ENCODE measurements at places on chromosomes 1 and 21.

- peak; percentile 46 for DNase-seq
These were observed 9.0 kb upstream of the CDC20 start for GRCh38 chr1:43349594-43350306.

DNA sequence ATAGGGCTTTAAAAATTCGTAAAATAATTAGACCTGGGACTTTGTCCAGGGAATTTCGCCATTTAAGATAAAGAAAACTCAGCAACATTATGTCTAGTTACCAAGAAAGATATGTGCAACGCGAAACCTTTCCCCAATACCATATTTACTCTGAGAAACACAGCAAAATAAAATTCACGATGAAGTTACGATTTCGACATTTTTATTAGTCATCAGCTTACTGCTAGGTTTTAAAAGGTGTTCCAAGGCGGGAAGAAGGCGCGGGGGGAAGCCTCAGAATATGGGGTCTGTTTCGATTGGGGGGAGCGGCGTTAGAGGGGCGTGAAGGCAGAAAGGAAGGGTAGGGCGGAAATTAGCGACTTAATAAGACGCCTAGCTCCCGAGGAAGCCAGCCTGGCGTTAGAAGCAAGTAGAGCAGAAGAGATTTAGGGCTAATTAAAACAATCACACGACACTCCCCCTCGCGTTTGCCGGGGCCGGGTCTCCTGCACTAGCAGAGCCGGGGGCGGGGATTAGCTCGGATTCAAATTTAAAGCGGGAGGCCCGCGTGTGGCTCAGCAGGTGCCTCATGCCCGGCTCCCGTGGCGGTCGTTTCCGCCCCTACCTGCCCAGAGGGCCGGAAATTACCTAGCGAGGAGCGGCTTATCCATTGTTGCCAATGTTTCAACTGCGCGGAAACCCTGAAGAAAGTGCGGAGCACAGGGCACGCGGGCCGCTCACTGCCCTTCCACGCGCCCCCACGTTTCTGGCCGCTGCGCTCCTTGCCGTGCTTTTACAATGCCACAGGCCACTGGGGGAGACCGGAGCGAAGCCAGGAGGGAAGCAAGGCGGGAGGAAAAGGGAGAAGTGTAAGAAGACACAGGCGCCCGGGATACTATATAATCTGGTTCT, 795 bp upstream of the POU2F1 start:
- DNase-seq = peak; percentile 11

DNA sequence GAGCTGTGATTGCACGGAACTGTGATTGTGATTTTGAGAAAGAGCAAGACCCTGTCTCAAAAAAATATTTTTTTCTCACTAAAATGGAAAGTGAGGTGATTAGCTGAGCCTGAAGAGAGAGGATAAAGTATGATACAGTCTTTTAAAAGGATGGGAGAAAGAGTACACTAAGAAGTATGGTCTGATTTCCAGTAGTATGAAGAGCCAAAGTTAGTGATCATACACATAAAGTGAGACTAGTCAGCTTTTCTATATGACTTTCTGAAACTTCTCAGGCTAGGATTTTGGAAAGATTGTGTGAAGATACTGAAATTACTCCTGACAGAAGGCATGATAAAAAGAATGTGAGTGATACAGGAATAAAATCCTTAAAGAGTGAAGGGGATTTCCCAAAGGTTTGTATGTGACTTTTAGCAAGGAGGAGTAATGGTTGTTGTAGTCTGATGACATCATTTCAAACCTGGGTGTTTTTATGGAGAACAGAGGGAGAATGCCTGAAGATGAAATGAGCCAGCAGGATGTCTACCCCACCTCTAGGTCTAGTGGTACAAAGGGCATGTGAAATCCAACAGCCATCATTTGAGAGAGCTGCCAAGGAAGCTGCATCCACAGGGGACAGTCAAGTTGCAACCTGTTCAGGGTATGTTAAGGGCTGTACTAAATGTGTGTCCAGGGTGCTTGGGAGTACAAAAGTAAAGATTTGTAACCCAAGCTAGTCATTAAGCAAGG, 157.7 kb downstream of the PIK3R3 start:
- DNase-seq = no peak

GRCh38 chr1:3522112-3522511, 67.6 kb downstream of the ARHGEF16 start:
- no peak for DNase-seq

- DNase-seq = no peak
These were observed 1049.5 kb upstream of the ADGRL2 start for GRCh38 chr1:80751204-80751603.

- DNase-seq = no peak
These were observed 100.7 kb upstream of the KCTD3 start for GRCh38 chr1:215466361-215466760.

DNA sequence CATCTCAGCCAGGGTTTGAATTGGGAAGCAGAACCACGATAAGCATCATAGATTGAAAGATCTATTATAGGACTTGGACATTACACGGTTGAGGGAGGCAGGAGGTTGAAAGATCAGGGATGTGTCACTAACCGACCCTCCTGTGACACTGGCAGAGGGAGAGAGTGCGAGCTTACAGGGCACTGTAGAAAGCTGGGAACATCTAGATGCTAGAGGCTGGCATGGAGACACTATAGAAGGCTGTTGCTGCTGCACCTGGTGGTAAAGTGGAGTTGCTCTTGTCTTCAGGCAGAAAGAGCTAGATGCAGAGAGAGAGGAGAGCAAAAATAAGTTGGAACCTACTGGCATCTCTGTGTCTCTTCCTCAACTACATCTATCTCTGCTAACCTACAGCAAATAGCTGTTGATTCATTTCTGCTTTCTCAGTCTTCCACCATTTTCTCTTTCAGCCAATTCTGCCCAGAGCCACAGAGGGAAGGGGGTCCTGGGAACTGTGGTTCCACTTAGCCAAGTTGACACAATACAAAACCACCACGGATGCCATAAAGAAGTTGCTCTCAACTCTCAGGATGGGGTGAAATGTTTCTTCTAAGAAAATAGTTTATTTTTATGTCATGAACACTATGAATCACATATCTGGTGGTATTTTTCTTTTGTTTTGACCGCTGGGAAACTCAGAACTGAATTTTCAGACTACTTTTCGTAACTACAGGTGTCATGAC, 155.9 kb downstream of the ZNF281 start:
- DNase-seq = no peak

DNA sequence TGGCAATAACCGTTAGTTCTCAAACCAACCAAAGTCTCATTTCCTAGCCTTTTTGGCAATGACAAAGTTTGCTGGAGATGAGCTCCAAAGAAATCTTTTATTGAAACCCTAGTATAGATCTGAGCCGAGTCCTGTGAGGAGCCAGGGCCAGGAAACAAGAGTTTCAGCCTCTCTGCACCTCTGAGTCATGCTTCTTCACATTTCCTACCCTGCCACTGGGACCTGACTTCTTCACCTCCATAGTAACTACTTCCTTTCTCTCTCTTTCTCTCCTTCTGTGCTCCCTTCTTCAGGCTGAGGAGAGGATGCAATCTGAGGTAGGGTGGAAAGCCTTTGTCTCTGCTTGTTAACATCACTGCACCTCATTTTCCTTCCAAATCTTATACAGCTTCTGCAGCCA, 38.7 kb upstream of the IPO9 start:
- no peak for DNase-seq

DNA sequence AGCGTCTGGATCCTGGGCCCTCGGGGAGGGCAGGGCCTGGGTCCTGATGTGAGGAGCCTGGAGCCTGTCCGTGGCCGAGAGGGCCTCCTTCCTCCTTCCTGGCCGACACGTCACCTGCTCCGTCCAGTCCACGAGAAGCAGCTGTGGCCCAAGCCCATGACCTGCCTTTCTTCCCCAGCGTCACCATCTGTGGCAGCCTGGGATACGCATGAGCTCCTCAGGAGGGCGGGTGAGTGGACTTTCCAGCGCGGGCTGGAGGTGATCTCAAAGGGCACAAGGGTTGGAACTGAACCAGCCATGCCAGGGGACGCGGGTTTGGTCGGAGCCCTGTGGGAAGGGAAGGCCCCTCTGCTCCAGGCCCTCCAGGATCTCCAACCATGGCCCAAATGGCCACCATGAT, 90.4 kb downstream of the DHRS3 start:
- no peak for DNase-seq

- DNase-seq = no peak
These were observed 159.0 kb downstream of the PTBP2 start for GRCh38 chr1:96880626-96881025.

DNA sequence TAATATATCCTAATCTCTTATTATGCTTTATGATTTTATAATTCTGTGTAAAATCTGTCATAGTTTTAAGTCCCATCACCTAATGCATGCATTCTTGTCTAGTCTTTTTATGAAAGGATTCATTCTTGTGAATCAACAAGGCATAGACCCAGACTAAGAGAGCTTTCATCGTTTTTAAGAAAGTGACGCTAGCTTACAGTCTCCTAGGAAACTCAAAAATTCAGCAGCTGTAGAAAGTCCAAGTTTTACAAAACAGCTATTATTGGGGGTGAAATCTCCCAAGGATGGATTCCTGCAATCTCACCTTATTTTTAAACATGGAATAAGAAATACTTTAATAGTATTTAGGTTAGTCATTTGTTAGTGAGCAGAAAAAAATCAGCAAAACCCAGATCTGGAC, 104.7 kb downstream of the NCAM2 start:
- DNase-seq = no peak

- no peak for DNase-seq
These were observed 102.6 kb downstream of the TPR start for GRCh38 chr1:186272486-186272885.
